ENCODE measurements at places on chromosomes 12 and 14.
A peak's percentile ranks its signal among the peaks of the same experiment; 100 is the strongest.

- DNase-seq = no peak
Measured at GRCh38 chr12:120167529-120168095, 26.9 kb downstream of the GCN1 start.

- no peak for DNase-seq
Measured at GRCh38 chr12:89927226-89927698, 218.6 kb upstream of the ATP2B1 start.

DNA sequence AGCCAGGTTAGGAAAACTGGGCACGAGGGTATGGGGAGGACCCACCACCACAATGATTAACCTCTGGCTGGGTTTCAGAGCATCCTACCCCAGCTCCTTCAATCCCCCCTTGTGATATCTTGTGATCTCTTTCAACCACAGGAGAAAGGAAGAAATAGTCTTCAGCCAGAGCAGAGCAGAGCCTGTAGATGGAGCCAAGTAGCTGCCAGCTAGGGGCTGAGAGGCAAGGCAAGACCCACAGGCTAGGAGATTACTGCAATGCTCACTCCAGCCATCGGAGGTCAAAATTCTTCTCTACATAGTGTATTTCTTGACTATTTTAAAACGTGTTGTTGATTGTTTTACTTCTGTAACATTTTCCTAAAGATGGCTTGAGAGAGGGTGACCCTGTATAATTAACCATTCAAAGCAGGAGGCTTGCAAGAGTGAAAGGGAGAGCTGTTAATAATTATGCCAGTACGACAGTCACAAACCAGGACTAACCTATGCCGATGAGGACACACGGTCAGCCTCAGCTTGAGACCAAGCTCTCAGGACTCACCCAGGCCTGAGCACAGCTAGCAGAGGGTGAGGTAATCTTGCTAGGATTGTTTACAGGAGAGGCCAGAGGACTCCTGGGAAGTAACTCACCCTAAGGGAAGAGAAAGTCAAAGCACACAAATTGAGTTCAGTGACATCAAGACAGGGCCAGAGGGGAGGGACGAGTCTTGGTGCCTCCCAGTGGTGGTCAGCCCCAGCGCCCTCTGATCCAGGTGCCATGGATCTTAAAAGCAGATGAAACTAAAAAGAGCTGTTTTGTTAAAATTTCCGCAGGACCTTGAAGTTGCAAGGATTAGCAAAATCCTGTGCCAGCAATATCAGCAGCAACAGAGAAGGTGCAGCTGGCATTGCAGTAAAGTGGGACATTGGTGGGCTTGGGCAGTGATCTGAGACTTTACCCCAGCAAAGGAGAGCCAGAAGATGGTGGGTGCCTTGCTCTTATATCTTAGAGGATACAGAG, 29.8 kb upstream of the CDKN3 start:
- peak; percentile 2 for DNase-seq

- DNase-seq = no peak
Measured at GRCh38 chr14:23387916-23388882, 11.4 kb downstream of the CMTM5 start.

DNA sequence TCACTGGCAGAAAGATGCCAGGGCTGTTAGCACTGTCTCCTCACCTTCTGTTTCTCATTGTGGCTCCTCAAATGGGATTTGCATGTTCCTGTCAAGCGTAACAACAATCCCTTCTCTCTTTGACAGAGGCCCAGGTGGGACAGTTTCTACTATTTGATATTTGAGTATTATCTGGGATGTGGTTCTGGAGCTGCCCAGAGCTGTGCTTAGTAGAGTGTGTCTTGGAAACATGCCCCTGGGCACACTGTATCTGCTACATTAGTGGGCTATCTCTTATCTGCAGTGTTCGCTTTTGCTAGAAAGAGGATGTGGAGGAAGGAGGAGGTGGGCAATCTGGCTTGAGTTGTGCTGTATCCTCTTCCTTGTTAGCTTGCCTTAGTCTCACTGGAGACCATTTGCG, 3.8 kb upstream of the ACADS start:
- DNase-seq = no peak

- no peak for DNase-seq
Measured at GRCh38 chr12:117343296-117343695, 18.1 kb downstream of the NOS1 start.

DNA sequence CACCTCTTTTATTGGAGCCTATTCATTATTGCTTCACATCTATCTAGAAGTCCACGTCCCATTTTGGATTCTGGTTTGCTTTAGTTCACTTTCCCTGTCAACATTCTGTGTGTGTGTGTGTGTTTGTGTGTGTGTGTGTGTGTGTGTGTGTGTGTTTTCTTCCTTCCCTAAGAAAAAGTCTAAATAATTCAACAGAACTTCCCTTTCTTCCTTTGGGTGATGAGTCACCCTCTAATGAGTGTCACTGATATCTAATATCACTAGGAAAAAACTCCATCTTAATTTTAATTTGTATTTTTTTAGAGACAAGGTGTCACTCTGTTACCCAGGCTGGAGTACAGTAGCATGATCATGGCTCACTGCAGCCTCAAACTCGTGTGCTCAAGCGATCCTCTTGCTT, 234.2 kb downstream of the TTC8 start:
- no peak for DNase-seq

DNA sequence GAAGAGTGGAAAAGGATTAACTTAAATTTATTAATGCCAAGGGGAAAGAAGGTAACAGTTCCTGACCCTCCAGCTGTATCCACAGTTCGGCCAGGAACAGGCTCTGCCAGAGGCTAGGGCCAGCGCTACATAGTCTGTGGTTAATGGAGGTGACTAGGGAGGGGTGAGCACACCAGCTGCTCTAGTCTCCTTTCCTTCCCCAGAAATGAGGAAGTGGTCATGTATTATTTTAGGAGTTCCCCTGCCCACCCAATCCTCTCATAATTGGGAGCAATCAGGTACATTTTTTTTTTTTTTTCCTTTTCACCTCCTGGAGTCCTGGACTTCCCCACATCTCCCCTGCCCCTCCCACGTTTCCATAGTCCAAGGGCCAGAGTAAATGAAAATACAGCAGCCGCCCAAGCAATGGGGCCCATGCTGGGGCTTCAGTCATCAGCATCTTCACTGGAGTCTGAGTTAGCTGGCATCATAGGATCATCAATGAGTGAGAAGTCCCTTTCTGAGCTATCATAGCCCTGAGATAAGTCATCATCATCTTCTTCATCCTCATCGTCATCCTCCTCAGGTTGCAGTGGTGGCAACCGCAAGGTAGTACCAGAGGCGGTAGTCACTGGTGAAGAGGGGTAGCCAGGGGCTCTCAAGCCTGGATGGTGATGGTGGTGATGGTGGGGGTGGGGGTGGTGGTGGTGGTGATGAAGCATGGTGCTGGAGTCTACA, 1.5 kb upstream of the SUPT16H start:
- DNase-seq = no peak

GRCh38 chr14:46147024-46147423, 504.6 kb downstream of the RPL10L start:
- DNase-seq = no peak

DNA sequence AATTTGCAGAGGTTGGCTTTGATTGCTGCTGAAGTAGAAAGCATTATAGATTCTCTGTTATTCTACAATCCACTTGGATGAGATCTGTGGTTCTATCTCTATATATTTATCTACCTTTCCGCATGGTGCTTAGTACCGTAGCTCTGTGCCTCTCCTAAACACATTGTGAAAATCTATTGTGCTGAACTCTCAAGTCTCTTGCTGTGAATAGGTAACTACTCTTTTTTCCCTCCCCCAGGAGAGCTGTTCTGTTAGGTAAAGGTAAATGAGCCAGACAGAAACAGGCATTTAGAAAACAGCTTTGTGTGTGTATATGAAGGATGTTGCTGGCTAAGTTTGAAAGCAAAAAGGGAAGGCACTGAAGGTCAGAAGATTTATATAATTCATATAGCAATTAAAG, 112.6 kb downstream of the BRMS1L start:
- DNase-seq = no peak

GRCh38 chr14:22865424-22866405, 5.8 kb upstream of the LRP10 start:
- DNase-seq = no peak

Measured in stimulated activated CD4-positive, alpha-beta T cell treated with anti-CD3 and anti-CD28 coated beads, Interleukin-4, amount 100 ng/mL, for 48 hours (primary cell).